ENCODE measurements at places on chromosomes 5 and 9. TPM values are rescaled to one million over a fixed set of nuclear protein-coding genes. Genes with fewer than 3 reads are reported as not detected.

PNPLA7 gene
- total RNA-seq = 34.2 TPM

RANBP3L gene
- 21.2 TPM for total RNA-seq

RLN1 gene
- 105 TPM for total RNA-seq

LAMC3 gene
- total RNA-seq = 0.55 TPM

C9orf152 gene
- total RNA-seq = 32.6 TPM

DBH gene
- not detected for total RNA-seq

TLE1 gene
- total RNA-seq = 61.0 TPM

CCDC192 gene
- total RNA-seq = not detected

SMIM33 gene
- total RNA-seq = not detected

TMEM174 gene
- not detected for total RNA-seq

CBY3 gene
- not detected for total RNA-seq
